Activated CD4-positive, alpha-beta T cell treated with anti-CD3 and anti-CD28 coated beads for 4 hours (primary cell): ENCODE measurements at places on chromosomes 4 and X.
A peak's percentile ranks its signal among the peaks of the same experiment; 100 is the strongest.

GRCh38 chr4:181006499-181007260, 1236.5 kb upstream of the TENM3 start:
- no peak for DNase-seq

- no peak for DNase-seq
Measured at GRCh38 chrX:44997282-44997812, 124.4 kb downstream of the KDM6A start.

- peak; percentile 62 for DNase-seq
Measured at GRCh38 chr4:182938205-182938645, 21.0 kb upstream of the DCTD start.

DNA sequence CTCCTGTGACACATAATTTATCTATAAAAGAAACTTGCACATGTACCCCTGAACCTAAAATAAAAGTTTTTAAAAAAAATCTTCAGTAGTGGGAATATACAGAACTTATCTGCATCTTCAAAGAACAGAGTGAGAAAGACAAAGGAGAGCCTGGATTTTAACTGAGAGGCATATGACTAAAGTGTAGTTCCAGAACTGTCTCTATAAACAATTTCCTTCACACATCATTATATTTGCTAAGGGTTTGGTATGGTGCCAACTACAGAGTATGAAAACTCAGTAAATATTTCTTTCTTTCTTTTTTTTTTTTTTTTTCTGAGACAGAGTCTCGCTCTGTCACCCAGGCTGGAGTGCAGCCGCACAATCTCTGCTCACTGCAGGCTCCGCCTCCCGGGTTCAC, 49.9 kb upstream of the NFKB1 start:
- no peak for DNase-seq

GRCh38 chrX:21528076-21528475, 130.1 kb downstream of the KLHL34 start:
- no peak for DNase-seq

DNA sequence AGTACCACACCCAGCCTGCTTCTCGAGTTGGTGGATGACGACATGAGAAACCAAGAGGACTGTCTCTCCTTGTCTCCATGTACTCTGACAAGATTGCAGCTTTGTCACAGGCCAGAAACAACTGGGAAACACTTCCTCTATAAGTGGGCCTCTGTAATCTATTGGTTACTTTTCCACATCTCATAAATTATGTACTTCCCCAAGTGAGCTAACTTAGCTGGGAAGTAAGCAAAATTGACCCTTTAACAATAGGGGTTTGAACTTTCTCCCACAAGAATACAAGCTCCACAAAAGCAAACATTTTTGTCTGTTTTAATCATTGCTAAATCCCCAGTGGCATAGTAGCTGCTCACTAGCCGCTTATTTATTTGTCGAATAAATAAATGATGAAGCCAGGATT, 14.1 kb upstream of the USO1 start:
- no peak for DNase-seq

- DNase-seq, result no peak
Measured at GRCh38 chrX:9420275-9421265, 44.3 kb upstream of the TBL1X start.

- DNase-seq, result no peak
Measured at GRCh38 chr4:181272422-181272821, 970.8 kb upstream of the TENM3 start.

- no peak for DNase-seq
Measured at GRCh38 chr4:152232271-152232670, 303.6 kb downstream of the FBXW7 start.

GRCh38 chr4:76588274-76588673, 153.2 kb downstream of the SHROOM3 start:
- DNase-seq, result no peak

GRCh38 chrX:110853610-110854009, 58.0 kb upstream of the CHRDL1 start:
- no peak for DNase-seq

- DNase-seq, result no peak
Measured at GRCh38 chr4:139526928-139527327, 29.1 kb downstream of the SETD7 start.

GRCh38 chr4:112894951-112895350, 154.5 kb upstream of the ANK2 start:
- DNase-seq, result no peak
